Hippocampal formation (tissue), 2 donors: ENCODE measurements at places on chromosomes 3 and 15.
A peak's percentile ranks its signal among the peaks of the same experiment; 100 is the strongest.

GRCh38 chr15:57751177-57751800, 44.8 kb downstream of the POLR2M start:
- DNase-seq: peak; percentile 58

DNA sequence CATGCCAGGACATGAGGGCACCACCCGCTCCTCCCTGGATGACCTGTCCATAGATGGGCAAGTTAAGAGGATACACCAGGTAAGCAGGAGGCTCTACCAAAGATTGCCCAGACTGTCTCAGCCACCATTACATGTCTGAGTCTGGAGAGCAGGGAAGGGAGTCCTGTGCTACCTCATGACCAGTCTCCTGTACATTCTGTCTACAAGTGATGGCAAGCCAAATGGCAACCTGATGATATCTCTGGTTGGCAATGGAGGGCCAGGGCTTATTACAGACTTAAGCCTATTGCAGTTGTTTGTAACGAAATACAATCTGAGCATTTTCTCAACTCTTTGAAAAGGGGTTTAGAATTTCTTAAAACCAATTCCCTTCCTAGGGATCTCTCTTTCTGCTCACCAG, 31.8 kb downstream of the ABHD6 start:
- no peak for DNase-seq

DNA sequence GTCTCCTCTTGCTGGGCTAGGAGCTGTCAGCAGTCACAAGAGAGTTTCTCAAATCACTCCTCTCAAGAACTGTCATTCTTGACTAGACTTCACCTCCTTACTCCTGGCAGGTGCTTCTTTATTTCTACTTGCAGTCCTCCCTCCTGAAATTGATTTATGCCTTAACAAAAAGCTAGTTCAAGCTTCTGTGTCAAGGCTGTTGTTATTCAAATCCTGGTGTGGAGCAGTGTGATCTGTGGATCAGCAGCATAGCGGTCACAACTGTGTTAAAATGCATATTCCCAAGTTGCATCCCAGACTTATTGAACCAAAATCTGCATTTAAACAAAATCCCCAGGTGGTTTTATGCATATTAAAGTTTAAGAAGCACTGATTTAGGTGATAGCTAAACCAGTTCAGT, 120.7 kb upstream of the MRPL3 start:
- DNase-seq: no peak

- DNase-seq: no peak
Measured at GRCh38 chr15:98889930-98890695, 117.5 kb downstream of the PGPEP1L start.

DNA sequence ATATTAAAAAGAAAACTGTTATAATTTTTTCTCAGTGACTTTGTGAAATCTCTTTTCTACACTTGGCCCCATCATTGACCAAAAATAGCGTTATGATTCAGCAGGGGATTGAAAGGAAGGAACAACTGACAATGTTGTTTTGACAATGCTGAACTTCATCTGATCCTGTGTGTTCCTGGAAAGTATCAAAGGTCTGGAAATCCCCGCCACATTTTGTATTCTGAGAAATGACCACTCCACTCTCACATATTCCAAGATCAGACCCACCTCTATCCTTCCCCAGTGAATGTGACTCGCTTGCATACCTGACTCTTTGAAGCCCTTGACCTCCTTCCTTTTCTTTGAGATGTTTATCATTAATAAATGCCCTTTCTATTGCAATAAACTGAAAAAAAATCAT, 9.7 kb upstream of the RIOX2 start:
- DNase-seq: no peak

DNA sequence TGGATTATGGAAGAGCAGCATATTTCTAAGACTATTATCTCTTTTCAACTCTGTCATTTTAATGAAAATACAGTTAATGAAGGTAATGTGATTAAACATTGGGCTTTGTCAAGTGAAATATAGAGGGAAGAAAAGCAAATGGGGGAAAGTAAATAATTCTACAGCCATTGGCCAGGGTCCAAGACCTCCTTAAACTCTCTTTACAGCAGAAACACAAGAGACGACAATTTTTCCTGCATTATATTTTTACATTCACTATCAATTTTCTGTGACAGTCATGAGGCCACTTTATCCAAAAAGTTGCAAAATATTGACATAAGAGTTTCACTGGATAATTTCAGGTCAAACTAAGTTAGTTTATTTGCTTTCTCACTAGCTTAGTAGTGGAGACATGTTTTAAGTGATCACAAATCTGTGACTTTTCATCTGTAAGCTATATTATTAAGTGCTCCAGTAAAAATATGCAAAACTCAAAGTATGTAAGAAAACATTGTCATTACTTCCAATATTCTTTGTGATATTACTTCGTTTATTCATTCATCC, 385.9 kb upstream of the DPH6 start:
- no peak for DNase-seq

DNA sequence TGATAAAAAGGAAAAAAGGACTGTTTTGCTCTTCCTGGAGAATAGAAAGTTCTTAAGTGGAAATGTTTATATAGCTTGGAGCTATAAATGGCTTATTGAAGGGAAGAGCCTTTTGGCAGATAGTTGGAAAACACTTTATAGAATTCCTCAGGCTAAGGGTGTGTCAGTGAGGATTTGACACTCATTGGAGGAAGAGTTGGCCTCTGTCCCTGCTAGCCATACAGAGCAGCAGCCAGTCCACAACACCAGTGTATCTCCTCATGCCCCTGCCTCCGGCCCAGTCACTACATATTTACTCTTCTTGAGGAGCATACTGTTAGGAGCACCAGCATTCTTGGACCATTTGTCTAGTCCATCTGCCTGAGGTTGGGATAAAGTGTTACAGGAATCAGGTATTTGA, 36.2 kb downstream of the KLHL18 start:
- no peak for DNase-seq

DNA sequence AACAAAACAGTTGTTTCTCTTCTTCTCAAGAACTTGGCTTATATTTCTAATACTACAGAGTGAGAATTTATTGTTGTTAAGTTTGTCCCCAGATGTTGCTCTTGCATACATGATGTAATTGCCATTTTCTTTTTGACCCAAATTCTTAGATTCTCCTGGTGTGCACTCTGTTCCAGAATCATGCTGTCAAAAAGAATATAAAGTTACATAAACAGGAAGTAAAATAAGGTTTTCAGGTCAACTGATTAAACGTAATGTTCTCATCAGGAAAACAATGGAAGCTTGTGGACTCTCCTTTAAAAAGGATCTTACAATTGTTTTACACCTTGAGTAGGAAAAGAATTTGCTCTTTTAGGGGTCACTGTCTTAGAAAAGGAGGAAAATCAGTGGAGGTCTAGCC, 121.8 kb downstream of the ADAM10 start:
- no peak for DNase-seq

DNA sequence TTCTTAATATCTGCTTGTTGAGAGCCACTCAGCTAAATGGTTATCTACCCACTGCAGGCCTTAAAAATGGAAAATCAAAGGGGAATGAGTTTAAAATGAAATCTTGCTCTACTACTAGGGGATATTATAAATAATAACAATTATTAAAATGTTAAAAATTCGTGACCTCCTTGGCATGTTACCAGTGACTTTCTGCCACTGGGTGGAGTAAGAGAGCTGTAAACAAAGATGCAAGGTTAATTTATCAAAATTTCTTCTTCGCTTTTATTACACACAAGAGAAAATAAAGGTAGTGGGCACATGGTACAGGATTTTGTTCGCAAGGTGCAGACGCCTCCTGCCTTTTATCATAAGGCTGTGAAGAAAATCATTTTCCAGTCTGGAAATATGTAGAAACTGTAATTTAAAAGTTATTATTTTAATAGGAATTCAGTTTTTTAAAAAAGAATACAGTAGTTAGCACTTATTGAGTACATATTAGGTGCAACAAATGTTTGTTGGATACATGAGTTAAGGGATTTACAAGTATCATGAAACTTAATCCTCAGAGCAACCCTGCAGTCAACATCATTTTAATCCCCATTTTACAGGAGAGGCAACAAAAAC, 272.6 kb downstream of the SUCLG2 start:
- no peak for DNase-seq

DNA sequence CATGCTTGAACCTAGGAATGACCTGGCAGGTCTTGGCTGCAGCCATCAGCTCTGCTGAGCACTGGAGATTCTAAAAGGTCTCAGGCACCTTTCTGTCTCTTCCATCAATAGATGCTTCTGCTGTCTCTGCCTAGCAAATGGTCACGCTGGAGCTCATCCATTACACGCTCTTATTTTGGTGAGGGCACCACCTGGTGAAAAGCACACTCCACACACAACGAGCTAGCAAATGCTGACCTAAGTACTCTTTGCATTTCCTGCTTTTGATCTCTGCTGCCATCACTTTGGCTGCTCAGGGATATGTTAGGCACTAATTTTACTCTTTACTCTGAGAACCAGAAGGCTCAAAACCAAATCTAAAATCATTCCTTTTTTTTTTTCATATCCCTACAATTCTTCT, 91.3 kb downstream of the RAB11A start:
- DNase-seq: no peak

- DNase-seq: no peak
Measured at GRCh38 chr15:85142312-85142711, 160.7 kb downstream of the PDE8A start.

GRCh38 chr3:100114413-100115030, at the start of gene FILIP1L:
Gene FILIP1L (minus strand): TSS chr3:100114501.
- no peak for DNase-seq

- DNase-seq: no peak
Measured at GRCh38 chr3:188021041-188021440, 132.9 kb upstream of the LPP start.

GRCh38 chr3:13528217-13528867, 20.6 kb upstream of the FBLN2 start:
- DNase-seq: no peak

DNA sequence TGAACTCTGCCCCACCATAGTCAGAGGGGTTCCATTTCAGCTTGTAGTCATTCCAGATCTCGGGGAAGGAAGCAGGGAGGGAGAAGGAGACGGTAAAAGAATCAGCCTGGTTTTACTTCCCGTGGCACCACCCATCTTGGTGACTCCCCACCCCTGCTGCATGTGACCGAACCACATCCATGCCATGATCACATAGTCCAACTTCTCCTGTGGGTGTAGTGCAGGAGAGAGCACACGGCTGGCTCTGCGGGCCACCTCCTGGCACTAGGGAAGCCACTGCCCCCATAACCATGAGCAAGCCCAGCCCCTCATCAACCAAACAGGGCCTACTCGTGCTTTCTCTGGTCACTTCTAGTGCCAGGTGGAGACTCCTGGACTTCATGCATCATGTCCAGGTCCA, 3.7 kb downstream of the CHRNA3 start:
- no peak for DNase-seq

- DNase-seq: no peak
Measured at GRCh38 chr3:21718161-21718765, 32.7 kb downstream of the ZNF385D start.

GRCh38 chr3:67382536-67382935, 271.9 kb downstream of the SUCLG2 start:
- no peak for DNase-seq

DNA sequence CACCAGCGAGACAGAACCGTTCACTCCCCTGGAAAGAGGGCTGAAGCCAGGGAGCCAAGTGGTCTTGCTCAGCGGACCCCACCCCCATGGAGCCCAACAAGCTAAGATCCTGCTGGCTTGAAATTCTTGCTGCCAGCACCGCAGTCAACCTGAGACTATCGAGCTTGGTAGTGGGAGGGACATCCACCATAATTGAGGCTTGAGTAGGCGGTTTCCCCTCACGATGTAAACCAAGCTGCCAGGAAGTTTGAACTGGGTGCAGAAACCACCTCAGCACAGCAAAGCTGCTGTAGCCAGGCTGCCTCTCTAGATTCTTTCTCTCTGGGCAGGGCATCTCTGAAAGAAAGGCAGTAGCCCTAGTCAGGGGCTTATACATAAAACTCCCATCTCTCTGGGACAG, 151.0 kb downstream of the MBNL1 start:
- no peak for DNase-seq

DNA sequence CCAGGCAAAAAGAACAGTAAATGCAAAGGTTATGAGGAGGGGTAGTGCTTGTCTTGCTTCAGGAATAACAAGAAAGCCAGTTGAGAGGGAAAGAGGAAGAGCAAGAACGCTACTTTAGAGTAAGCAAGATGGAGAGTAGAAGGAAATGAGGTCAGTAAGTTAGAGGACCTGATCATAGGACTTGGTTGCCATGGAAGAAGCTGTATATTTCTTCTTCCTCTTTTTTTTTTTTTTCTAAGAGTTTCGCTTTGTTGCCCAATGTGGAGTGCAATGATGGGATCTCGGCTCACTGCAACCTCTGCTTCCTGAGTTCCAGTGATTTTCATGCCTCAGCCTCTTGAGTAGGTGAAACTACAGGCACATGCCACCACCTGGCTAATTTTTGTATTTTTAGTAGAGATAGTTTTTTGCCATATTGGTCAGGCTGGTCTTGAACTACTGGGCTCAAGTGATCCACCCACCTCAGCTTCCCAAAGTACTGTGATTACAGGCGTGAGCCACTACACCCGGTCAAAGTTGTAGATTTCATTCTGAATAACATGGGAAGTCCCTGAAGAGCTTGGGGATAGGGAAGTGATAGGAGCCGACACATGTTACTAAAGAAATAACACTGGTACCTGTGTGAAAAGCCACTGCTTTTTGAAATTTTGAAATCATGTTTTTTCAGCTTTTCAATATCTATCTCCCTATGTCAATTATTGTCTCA, 527.9 kb upstream of the NAALADL2 start:
- DNase-seq: no peak

DNA sequence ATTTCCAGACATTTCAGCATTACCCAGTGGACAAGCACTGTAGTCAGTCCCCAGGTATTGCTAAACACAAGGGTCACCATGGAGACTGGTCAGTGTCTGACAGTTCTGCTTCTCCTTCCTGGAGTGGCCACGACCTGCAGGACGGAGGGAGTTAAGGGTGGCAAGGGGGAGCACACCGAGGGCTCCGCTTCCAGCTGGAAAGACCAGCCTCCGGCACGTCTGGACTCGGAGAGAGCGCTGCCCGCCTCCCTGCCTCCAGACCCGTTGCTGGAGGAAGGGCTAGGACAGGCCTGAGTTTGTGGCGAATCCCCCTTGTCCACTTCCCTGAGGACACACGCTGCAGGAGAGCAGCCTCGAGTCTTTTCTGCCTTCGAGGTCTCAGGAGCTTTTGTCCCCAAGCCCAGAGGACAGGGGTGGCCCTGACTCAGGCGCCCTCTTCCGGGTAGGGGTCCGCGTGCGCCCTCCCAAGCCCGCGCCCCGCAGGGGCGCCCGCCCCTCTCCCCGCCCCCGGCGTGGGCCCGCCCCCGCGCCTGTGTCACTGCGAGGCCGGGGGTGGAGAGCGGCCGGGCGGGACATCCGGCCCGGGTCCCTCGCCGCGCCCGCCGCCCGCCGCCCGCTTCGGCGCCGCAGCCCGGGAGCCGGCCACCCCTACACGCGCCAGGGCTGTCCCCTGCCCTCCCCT, at the start of gene CHST14:
Gene CHST14 (plus strand): TSS at position 562 of the 682 bp plus-strand sequence. CDS start 230 bp downstream, outside the sequence.
- peak; percentile 34 for DNase-seq
